ENCODE measurements at places on chromosomes 4 and X. TPM values are rescaled to one million over a fixed set of nuclear protein-coding genes. Genes with fewer than 3 reads are reported as not detected.

Gene RBMXL3
- not detected for total RNA-seq

Gene SPANXN3
- total RNA-seq: not detected

Gene HADH
- total RNA-seq: 24.4 TPM

Gene MAGEC3
- not detected for total RNA-seq

Gene PABPC5
- 0.03 TPM for total RNA-seq

Gene SAGE1
- 0.02 TPM for total RNA-seq

Gene RAB41
- total RNA-seq: not detected

Gene TMPRSS11F
- total RNA-seq: not detected

Gene DCX
- total RNA-seq: not detected

Gene EDA2R
- total RNA-seq: 14.2 TPM

Gene MAGIX
- total RNA-seq: 3.7 TPM

Gene IDUA
- total RNA-seq: 9.2 TPM

Gene GPR119
- total RNA-seq: not detected

Gene GATA1
- not detected for total RNA-seq

Gene IL2RG
- 0.10 TPM for total RNA-seq

Gene PITX2
- total RNA-seq: 1.1 TPM

Gene FRMD7
- total RNA-seq: not detected

Gene GLRA3
- total RNA-seq: not detected

Gene MAGEC2
- not detected for total RNA-seq

Gene RNF212
- 1.2 TPM for total RNA-seq

Gene XG
- not detected for total RNA-seq

Gene ZDHHC9
- 41.8 TPM for total RNA-seq

Gene KLB
- 0.13 TPM for total RNA-seq

Gene NXF2B
- not detected for total RNA-seq

Gene F8A2
- not detected for total RNA-seq

Gene POU4F2
- total RNA-seq: not detected

Gene ADH1B
- not detected for total RNA-seq

Gene HHIP
- 0.47 TPM for total RNA-seq

Gene SSX4
- not detected for total RNA-seq

Gene RBM47
- 19.5 TPM for total RNA-seq

Gene CHST7
- total RNA-seq: 10.5 TPM

Gene GAGE12E
- total RNA-seq: not detected

Data from A549 treated with CpdA at 1 μM for 4 hours (cell line).